Uterus (tissue), 4 donors: ENCODE measurements at places on chromosomes 7 and 10. TPM values are rescaled to one million over a fixed set of nuclear protein-coding genes. Genes with fewer than 3 reads are reported as not detected.

- DNase-seq = no peak
These were observed 4.4 kb downstream of the TBX20 start for GRCh38 chr7:35249537-35249907.

GRCh38 chr7:41816111-41816510 is 113.2 kb upstream of the INHBA start:
- DNase-seq = no peak

DNA sequence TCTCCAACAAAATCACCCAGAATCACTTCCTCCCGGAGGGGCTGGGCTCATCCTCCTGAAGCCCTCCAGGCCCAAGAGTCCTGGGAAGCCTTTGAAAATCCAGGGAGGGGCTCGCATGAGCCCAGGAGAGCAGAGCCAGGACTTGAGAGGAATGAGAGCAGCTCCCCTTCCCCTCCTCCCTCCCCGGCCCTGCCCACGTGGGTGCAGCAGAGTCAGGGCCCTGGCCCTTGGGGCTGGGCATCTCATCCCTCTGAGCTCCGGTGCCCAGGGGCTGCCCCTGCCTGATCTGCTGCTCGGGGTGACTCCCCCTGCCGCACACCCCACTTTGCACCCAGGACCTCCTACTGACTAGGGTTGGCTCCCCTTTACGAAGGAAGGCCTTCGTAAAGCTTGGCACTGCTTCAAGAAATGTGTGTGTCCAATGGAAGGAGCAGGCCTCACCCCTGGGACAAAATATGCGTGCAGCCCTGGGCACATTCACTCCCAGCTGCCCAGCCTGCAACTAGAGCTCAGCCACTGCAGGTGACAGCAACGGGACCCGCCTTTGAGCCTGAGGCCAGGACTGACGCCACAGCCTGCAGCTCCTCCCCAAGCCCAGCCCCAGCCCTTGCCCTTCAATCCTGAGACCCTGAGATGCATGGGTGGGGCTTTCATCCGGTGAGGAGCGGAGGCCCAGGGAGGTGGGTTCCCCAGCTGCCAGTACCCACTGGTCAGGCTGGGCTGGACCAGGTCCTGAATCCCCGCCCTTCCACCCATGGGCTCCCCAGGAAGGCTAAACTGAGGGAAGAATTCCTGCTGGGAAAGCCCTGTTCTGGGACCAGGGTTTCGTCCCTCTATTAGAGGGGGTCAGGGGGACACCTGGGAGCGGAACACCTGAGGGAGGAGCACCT is 21.8 kb downstream of the PWWP2B start:
- no peak for DNase-seq

- DNase-seq = no peak
These were observed 671 bp upstream of the PAPSS2 start for GRCh38 chr10:87658858-87659555.

DNA sequence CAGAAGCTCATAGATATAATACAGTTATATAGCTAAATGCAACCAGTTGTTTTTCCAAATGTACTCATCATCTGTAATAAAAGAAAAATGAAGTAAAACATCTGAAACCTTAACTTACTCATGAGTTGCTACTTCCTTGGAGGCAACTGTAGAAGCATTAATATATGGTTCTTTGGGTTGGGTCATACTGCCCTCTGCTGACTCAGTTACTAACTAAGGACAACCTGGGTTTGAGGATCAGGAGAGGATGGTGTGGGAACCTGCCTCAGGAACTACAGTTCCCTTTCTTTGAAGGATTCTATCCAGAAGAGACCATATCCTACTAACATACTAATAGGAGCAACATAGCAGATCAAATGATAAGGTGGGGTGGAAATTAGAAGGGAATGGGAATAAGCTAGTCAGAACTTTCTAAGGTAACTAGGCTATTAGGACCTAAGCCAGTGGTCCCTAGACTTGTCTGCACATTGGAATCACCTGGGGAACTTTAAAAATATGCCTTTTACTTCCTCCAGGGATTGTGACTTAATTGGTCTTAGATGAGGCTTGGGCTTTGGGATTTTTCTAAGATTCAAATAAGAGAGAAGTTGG is 20.7 kb downstream of the COX15 start:
- no peak for DNase-seq

GRCh38 chr7:85716353-85716752 is 529.5 kb upstream of the SEMA3D start:
- no peak for DNase-seq

DNA sequence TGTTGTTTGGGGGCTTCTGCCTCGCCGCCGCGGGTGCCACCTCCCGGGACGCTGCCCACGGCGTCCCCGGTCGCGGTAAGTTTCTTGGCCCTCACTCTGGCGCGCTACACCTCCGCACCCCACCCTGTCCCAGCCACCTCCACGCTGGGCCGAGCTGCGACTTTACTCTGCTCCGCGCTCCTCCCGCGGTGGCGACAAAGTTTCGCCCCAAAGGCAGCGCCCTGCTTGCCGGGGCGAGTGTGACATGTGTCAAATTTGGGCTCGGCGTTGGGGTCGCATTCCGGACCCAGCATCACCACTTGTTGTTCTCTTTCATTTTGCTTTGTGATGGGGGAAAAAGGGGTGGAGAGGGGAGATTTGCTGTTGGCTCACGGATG is 167.7 kb upstream of the PPP1R3A start:
- peak; percentile 16 for DNase-seq

DNA sequence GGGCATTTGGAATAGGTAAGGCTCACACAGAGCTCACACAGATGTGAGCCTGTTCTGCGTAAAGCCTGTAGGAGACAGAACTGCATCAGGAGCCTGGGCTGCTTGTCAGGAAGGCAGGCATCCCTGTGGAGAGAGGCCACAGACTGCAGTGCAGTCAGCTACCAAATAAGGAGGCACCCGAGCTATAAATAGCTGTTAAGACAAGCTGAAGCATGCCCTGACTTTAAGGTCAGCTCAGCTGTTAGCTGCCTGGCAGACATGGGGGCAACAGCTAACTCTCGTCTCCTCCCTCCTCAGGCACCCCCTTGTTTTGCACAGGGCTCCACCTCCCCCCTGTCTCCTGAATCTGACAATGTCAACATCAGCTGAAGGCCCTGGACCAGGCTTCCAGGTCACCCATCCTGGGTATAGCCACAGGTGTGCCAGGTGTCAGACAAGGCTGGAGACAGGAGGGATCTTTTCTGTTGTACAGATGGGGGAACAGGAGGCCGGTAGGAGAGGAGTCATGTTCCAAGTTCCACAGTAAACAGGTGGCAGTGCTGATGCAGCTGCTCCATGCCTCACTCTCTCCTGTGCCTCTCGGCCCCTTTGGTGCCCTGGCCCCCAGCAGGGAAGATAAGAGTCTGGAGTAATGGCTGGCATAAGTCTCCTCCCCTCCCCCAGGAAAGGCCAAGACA is 27.6 kb upstream of the MKRN1 start:
- DNase-seq = peak; percentile 64

DNA sequence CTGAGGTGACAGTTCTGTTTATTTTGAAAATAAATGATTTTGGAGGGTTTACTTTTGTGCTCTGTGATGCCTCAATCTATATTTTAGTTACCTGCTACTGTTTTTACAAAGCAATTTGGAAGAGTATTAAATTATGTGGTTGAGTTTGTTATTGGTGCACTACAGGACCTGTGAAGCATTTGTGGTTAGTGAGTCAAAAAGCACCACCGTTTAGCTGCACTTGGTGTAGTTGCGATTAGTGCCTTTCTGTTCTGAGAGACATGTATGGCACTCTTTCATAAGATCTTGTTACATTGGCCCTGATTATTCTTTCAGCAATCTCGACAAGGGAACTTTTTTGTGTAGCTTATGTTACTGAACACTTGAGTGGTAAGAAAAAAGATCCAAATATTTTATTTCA is 132.2 kb downstream of the BBS9 start:
- DNase-seq = no peak

DNA sequence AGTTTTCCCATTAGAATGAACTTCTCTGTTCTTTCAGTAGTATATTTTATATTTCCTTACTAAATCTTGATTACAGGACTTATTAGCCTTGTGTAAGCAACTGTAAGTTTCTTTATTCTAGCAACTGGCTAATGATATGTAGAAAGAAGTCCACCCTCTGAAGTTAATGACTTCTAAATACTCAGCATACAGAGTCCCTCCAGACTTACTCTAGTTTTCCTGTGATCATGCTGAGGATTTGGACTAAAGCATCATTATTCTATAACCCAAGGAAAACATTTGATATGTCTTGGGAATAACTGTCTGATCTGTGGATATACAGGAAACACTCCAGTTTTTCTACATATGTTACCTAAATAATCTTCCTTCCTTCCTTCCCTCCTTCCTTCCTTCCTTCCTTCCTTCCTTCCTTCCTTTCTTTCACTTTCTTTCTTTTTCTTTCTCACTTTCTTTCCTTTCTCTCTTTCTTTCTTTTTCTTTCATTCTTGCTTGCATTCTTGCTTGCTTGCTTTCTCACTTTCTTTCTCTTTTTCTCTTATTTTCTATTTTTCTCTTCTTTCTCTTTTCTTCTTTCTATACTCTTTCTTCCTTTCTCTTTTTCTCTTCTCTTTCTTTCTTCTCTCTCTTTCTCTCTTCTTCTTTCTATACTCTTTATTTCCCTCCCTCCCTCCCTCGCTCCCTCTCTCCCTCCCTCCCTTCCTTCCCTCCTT is 297.6 kb upstream of the MTPN start:
- no peak for DNase-seq

GRCh38 chr10:103282961-103283360 is 6.0 kb downstream of the INA start:
- DNase-seq = no peak

DNA sequence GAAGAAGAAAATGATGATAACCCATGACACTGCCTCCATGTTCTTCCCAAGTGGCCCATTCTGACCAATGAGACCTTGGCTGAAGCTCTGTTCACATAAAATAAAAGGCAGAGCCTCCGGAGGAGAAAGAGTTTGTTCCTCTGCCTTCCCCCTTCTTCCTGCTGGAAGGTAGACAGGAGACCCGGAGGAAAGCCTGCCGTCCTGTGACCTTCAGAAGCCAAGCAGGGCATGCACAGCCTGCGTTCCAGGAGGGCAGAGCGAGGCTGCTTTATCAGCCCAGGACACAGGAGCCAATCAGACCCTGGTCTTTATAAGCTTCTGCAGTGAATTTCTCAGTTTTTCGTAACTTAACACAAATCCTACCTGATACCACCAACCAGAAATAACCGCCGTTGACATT is 8.6 kb upstream of the GRID1 start:
- no peak for DNase-seq

DNA sequence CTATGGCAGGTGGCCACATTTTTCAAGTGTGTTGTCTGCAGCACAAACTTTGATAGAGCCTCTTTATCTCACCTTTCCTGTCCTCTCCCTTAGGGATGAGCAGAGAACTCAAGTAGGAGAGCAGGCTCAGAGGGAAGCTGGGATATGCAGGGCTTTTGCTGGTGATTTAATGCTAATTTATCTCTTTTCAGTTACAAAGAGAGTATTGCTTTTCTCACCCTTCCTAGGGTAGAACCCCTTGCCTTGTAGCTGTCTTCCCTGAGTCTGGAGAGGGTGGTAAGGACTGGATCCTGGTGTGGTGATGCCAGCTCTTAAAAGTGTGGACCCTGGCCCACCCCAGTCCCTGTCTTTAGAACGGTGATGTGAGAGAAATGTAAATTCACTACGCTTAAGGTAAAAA is 1061.4 kb downstream of the TYW1 start:
- DNase-seq = no peak

PAXIP1 gene
- 16.3 TPM for total RNA-seq

LGI1 gene
- not detected for total RNA-seq

ELMO1 gene
- 37.9 TPM for total RNA-seq

TLX1 gene
- total RNA-seq = not detected

UCMA gene
- total RNA-seq = not detected

SPDYE16 gene
- 3.6 TPM for total RNA-seq

SPDYE2B gene
- not detected for total RNA-seq
